ENCODE measurements at places on chromosomes 3 and 15. TPM values are rescaled to one million over a fixed set of nuclear protein-coding genes. Genes with fewer than 3 reads are reported as not detected.

DNA sequence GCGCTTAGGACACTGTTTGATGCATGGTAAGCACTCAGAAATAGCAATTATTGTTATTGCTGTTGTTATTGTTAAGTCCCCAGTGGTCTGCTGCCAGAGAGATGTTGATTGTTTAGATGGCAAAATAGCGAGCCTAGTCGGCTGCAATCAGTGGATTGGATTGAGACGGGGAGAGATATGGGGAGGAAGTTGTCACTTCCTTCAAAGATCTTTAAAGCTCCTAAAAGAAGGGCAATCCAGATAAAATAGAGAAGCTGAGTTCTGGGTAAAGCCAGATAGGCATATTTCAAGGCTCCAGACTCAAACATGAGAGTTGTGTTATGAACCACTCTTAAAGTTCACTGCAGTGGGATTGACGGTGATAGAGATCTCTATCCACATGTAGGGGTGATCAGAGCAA is 64.5 kb downstream of the RYR3 start:
- H3K4me1 ChIP-seq: no peaks in the 10 kb centered on the region
- no peaks in the 10 kb centered on the region for H3K36me3 ChIP-seq
- no peak for DNase-seq

GRCh38 chr3:170605490-170605889 is 19.6 kb upstream of the SLC7A14 start:
- H3K4me1 ChIP-seq: no peaks in the 10 kb centered on the region
- no peak overlapping the region for H3K27ac ChIP-seq
- no peak for DNase-seq
- no peak overlapping the region for H3K4me3 ChIP-seq
- H3K27me3 ChIP-seq: no peaks in the 10 kb centered on the region
- H3K36me3 ChIP-seq: no peaks in the 10 kb centered on the region

- no peak overlapping the region for H3K27ac ChIP-seq
- H3K27me3 ChIP-seq: no peaks in the 10 kb centered on the region
- DNase-seq: no peak
- H3K4me1 ChIP-seq: no peaks in the 10 kb centered on the region
Measured at GRCh38 chr15:59453474-59454215, 15.7 kb downstream of the FAM81A start.

DNA sequence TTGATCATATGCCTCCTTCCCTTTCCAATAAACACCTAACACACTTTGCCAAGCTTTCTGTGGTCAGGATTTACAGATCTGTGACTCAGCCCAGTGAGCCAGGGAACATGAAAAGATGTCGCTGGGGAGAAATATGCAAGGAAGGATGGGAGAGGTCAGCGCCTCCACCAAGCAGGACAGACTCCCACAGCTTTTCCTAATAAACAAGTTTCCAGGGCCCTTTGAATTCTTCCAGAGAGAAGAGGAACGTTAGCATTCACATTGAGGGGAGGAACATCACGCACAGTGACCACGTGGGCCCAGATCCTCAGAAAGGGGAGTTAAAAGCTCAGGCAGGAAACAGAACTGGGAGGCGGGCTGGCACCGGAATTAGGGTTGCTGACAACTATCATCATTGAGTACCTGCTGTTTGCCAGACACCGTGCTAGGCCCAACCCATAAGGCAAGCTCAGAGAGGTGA is 33.3 kb upstream of the MRPS22 start:
- no peak overlapping the region for H3K27ac ChIP-seq
- no peak overlapping the region for H3K4me3 ChIP-seq
- H3K27me3 ChIP-seq: no peaks in the 10 kb centered on the region
- peaks cover 8% of the 10 kb centered on the region for H3K4me1 ChIP-seq
- no peak for DNase-seq

The EFCAB12 gene
- total RNA-seq: 0.13 TPM

DNA sequence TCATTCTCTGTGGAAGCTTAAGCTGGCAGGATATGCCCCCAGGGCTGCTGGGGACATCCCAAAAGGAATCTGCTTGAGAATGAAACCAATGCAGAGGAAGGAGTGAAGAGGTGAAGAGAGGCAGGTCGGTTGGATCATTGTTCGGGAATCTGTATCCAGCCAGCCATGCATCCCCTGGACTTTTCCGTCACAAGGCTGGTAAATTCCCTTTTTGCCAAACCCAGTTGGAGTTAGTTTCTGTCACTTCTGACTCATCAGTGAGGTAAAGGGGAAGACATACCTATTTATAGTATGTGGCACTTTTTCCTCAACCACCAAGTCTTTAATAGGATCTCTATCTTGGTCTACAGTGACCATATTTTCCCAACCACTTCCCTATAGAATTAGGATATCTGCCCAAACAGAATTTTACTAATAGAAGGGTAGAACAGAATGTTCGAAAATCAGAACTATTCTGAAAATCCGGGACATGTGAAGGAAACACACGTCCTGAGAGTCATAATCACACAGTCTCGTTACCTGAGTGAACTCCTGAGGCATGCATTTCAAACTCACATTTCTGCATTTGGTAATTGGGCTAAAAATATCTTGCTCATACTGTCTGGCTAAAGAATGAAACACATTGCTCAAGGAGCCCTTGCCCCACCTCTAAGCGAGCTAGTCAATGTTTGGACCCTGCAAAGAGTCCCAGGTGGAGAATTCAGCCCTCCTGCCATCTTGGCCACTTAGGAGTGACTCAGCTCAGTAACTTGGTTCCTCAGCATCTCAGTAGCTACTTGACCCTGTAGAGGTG is 289.7 kb upstream of the ADAMTS9 start:
- DNase-seq: no peak
- H3K27me3 ChIP-seq: no peaks in the 10 kb centered on the region
- peaks cover 6% of the 10 kb centered on the region for H3K4me1 ChIP-seq
- no peak overlapping the region for H3K4me3 ChIP-seq
- H3K36me3 ChIP-seq: no peaks in the 10 kb centered on the region

DNA sequence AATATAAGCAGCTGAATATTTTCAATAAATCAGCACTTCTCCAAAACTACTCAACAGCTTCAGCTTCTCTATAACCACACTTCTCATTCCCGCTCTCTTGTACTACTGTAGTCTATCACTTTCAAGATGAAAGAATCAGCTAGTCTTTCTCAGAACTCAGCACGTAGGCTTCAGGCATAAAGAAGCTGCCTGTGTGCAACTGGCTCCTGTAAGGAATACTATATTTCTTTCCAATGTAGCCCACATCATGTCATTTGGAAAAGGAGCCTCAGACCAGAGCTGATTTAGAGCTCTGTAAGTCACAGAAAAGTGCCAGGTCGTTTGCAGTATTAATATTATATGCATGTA is 62.3 kb downstream of the FMN1 start:
- no peak for DNase-seq
- H3K4me1 ChIP-seq: no peaks in the 10 kb centered on the region
- no peaks in the 10 kb centered on the region for H3K36me3 ChIP-seq
- no peaks in the 10 kb centered on the region for H3K27me3 ChIP-seq
- H3K27ac ChIP-seq: no peak overlapping the region
- no peak overlapping the region for H3K4me3 ChIP-seq

Measured in neural progenitor cell (in vitro differentiated cells).